HuH-7 (cell line): ENCODE measurements at places on chromosomes 2 and 18.
A peak's percentile ranks its signal among the peaks of the same experiment; 100 is the strongest.

DNA sequence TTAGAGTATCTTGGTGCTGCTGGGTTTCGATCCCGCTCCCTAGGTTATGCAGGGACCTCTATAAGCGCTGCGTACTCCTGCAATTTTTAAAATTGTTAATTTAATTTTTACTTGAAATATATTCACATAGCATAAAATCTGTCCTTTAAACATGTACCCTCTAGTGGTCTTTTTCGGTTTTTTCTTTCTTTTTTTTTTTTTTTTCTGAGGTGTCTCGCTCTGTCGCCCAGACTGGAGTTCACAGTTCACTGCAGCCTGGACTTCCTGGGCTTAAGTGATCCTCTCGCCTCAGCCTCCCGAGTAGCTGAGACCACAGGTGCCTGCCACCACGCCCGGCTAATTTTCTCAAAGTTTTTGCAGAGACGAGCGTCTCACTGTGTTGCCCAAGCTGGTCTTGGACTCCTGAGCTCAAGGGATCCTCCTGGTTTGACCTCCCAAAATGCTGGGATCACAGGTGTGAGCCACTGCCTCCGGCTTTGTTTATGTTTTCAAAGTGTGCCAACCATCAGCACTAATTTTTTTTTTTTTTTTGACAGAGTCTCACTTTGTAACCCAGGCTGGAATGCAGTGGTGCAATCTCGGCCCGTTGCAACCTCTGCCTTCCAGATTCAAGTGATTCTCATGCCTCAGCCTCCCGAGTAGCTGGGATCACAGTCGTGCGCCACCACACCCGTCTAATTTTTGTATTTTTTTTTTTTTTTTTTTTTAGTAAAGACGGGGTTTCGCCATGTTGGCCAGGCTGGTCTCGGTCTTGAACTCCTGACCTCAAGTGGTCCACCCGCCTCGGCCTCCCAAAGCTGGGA, 585 bp upstream of the MOB1A start:
- no peak for DNase-seq

GRCh38 chr2:11286749-11287148, 57.7 kb downstream of the ROCK2 start:
- no peak for DNase-seq

- DNase-seq: no peak
Measured at GRCh38 chr18:24456549-24456948, 3.9 kb upstream of the HRH4 start.

- DNase-seq: no peak
Measured at GRCh38 chr2:62281663-62282062, 85.7 kb downstream of the B3GNT2 start.

DNA sequence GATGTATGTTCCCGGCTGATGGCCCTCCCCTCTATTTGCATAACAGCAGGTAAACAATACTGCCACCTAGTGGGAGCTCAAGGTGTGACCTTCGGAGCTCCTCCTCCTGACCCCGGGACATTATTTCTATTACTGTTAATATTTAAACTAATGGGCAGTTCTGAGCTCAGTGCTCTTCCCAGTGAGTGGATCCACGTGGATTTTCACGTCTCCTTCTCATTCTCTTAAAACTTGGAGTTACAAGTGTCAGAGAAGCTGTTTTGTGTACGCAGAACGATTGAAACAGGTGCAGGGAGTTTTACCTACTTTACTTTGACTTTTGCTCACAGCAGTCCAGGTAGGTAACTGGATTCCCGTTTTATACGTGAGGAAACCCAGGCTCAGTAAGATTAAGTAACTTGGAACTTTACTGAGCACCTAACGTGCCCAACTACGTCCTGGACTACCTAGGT, 127.3 kb downstream of the PRKCE start:
- peak; percentile 48 for DNase-seq

DNA sequence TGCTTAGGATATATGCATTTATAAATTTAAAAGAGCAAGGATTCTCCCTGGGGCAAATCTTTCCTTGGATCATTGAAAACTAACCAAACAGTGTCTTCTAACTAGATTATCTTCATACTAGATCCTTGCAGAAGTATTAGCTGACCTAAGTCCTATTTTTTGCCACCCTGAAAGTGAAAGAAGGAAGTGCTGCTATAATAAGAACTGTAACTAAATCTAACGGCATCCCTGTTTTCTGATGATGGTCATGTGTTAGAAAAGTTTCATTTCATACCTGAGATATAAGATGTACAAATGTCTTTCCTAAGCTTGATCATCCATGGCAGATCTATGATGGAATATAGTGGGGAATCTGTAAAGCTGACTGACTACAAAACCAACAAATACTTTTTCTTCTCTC, 102.7 kb downstream of the MAP2 start:
- no peak for DNase-seq

GRCh38 chr2:225735844-225736243, 336.3 kb downstream of the NYAP2 start:
- no peak for DNase-seq

GRCh38 chr2:71589763-71590162, 136.4 kb downstream of the DYSF start:
- no peak for DNase-seq

GRCh38 chr2:127504552-127505430, 21.5 kb downstream of the IWS1 start:
- no peak for DNase-seq

DNA sequence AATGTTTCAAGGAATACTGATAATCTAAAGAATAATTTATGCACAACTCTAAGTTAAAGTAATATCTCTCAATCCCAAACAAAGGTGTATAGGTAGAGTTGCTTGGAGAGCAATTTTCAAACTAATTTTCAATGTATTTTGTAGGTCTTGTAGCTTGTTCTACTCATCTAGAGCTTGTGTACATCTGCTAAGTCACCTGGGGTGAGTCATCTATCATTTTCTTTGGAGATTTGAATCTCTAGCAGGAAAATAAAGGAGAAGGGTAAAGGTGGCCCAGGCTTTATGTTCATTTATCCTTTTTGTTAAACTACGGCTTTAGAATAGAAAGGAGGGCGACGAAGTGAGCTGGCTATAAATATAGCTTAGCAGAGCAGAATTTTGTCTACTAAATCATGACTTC, 76.8 kb upstream of the THUMPD2 start:
- DNase-seq: no peak

DNA sequence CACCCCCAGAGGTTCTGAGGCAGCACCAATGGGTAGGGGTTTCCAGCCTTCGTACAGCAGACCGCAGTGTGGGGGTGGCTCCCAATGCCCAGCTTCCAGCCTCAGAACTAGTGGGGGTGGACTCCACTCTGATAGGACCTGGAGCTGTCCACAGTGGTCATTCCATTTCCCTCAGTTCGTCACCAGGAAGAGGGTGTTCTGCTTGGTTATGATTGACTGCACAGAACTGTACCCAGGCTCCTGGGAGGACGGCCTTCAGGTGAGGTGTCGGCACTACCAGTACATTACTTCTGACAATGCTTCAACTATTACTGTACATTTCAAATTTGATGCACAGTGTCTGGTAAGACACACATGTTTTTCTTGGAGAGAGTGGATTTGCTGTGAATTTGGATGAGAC, 150.3 kb upstream of the CAPN13 start:
- no peak for DNase-seq

DNA sequence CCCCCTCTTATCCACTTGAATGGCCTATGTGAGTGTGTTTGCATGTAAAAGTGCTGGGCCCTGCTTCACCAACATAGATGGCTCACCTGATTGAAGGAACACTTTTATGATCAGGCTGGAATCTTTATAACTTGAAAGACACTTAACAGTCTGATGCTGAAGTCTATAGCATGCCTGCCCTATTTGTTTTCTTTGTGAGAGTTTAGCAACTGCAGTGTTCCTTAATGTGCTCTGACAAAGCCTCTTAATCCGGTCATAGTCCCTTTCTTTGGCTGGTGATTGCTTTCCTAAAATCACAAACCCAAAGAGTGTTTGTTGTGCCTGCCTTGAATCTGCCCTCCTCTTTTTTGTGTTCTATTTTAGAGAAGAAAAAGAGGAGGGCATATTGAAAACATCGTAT, 1382.8 kb upstream of the CELF4 start:
- no peak for DNase-seq

- no peak for DNase-seq
Measured at GRCh38 chr2:233714121-233714520, 1.4 kb downstream of the UGT1A5 start.

DNA sequence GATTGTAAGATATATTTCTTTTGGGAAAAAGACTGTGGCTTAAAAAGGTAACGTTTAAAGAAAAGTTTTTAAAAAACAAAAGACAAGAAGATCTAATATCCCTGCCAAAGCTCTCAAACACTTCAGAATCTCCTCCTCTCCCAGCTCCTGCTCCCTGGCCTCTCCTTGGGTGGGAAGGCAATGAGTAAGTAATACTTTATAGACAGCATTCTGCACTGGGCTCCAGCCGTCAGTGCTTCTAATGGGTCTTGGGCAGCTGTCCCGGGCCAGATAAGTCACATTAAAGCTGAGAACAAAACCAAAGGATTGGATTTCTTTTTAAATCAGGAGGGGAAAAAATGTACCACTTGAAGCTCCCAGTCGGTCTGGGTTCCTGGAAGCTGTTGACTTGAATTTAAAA, 133.7 kb downstream of the ALPK2 start:
- DNase-seq: no peak

DNA sequence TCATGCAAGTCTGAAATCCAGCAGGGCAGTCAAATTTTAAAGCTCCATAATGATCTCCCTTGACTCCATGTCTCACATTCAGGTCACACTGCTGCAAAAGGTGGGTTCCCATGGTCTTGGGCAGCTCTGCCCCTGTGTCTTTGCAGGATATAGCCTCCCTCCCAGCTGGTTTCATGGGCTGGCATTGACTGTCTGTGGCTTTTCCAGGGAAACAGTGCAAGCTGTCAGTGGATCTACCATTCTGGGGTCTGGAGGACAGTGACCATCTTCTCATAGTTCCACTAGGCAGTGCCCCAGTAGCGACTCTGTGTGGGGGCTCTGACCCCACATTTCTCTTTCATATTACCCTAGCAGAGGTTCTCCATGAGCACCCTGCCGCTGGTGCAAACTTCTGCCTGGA, 220.6 kb upstream of the COPS8 start:
- DNase-seq: no peak

GRCh38 chr2:146852661-146853060, 992.2 kb upstream of the ACVR2A start:
- no peak for DNase-seq

DNA sequence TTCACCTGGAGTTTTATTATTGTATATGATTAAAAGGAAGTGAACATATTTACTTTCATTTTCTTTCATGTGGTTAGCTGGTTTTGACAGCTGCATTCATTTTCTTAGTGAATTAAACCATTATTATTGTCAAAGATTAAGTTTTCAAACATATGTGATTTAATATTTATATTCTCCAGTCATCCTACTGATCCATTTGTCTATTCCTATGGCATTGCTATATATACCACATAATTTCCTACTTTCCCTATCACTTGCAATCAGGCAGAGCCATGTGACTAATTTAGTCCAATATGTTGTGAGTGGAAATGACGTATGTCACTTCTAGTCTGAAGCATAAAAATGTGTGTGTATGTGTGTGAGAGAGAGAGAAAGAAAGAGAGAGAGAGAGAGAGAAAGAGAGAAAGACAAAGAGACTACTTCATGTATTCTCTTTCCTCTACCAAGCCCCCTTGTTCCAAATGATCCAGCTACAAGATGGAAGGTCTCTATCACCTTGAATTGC, 12.0 kb upstream of the TACR1 start:
- no peak for DNase-seq

GRCh38 chr2:222798528-222798927, 62.3 kb upstream of the ACSL3 start:
- DNase-seq: no peak

DNA sequence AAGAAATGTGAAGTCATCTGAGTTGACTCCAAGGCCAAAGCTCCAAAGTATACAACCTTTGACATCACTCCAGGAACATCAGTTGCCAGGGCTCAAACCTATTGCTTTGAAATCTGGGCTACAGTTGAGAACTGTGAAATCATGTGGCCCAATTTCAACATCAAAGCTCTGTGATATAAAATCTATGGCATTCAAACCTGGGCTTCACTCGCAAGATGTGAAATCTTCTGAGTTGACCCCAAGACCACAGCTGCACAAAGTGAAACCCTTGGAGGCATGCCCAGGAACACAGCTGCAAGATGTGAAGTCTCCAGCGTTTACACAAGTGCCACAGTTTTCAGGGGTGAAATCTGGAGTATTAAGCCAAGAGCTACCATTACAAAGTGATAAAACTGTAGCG, 9.4 kb upstream of the ZNF512 start:
- DNase-seq: no peak

GRCh38 chr2:12617366-12617765, 99.4 kb upstream of the TRIB2 start:
- no peak for DNase-seq

DNA sequence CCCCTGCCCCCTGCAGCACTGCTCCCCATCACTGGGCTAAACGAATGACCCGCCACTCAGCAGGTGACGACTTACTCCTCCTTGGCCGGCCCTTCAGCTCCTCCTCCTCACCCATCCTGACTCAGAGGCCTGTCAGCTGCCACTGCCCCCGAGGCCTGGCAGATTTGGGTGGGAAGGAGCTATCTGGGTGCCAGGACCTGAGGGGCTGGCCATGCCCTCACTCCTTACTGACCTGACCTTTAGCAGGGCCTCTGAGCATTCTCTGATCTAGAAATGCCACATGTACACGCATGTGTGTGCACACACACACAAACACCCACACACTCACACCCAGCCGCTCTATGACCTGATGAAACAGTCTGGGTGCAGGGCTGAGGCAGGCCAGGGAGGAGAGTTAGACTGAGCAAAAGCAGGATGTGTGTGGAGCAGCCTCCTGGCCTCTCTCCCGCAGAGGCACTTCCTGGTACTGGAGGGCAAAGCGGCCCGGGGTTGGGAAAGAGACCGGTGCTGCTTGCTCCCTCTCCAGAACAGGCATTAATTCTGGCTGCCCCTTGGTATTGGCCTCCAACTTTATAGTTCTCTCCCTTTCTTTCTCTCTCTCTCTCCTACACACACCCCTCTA, 68.0 kb downstream of the ZFP36L2 start:
- no peak for DNase-seq

- DNase-seq: no peak
Measured at GRCh38 chr18:67682516-67682915, 166.0 kb upstream of the DSEL start.

DNA sequence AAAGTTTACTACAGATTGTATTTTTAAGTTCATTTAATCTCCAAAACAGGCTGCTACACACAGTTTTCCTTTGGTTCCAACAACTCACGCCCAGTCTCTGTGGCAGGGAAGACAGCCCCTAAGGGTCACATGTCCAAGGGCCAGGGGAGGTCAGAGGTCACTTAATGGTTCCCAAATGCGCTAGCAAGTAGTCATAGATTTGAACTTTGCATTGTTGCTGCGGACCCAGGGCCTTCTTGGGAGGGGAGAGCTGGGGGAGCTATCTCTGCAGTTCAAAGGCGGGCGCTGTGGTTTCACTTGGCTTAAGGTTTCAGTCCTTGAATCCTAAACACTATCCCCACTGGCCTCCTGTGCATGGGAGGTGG, 74.8 kb upstream of the ZNF532 start:
- no peak for DNase-seq

- DNase-seq: no peak
Measured at GRCh38 chr2:96729748-96730147, 10.1 kb downstream of the LMAN2L start.

DNA sequence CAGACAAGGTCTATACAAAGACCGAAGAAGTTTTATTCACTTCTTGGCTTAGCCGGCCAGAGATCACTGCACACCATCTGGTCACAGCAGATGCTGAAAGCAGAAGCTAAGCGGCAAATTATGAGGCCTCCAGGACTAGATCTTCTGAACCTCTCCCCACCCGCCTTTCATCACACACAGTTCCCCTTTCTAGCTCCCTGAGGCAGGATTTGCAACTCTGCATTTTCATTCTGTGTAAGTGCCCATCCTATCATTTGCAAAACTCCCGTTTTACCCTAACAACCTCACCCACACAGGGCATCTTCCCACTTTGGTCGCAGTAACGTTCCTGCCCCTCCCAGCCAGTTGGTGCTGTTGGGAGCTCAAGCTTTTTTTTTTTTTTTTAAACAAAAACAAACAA, 3.1 kb upstream of the MOB1A start:
- no peak for DNase-seq
